ENCODE measurements at places on chromosomes 12 and 14. TPM values are rescaled to one million over a fixed set of nuclear protein-coding genes. Genes with fewer than 3 reads are reported as not detected.

GRCh38 chr12:13373131-13373530 is 176.6 kb downstream of the EMP1 start:
- DNase-seq = no peak

DNA sequence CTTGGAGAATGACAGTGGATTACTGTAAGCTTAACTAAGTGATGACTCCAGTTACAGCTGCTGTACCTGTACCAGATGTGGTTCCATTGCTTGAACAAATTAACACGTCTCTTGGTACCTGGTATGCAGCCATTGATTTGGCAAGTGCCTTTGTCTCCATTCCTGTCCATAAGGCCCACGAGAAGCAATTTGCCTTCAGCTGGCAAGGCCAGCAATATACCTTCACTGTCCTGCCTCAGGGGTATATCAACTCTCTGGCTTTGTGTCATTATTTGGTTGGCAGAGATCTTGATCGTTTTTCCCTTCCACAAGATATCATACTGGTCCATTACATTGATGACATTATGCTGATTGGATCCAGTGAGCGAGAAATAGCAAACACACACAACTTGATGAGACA is 29.4 kb upstream of the POP5 start:
- no peak for DNase-seq

DNA sequence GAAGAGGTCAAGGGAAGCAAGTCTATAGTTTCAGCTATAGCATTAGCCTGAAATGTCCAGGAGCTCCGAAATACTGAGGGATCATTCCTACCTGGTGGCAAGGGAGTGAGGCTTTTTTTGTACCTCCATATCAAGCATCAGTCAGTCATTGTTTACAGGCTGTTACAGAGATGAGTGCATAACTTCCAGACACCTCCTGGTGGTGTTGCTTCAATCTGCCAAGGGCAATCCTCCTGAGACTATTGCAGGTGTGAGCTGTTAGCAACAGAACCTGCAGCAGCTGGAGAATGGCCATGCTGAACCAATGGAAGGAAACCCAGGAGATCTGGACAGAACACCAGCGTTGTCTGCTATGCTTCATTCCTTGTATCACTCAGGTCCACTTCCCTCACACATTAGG is 80.0 kb upstream of the SLC8A3 start:
- no peak for DNase-seq

GRCh38 chr12:52361553-52361952 is 5.7 kb downstream of the KRT85 start:
- DNase-seq = no peak

- DNase-seq = no peak
These were observed 78.7 kb downstream of the FZD10 start for GRCh38 chr12:130240831-130241590.

Gene INSM2
- total RNA-seq = not detected

GRCh38 chr12:102629262-102629888 is 149.0 kb upstream of the IGF1 start:
- DNase-seq = peak; percentile 33

- DNase-seq = peak; percentile 66
These were observed 21.3 kb downstream of the GCH1 start for GRCh38 chr14:54881235-54881760.

DNA sequence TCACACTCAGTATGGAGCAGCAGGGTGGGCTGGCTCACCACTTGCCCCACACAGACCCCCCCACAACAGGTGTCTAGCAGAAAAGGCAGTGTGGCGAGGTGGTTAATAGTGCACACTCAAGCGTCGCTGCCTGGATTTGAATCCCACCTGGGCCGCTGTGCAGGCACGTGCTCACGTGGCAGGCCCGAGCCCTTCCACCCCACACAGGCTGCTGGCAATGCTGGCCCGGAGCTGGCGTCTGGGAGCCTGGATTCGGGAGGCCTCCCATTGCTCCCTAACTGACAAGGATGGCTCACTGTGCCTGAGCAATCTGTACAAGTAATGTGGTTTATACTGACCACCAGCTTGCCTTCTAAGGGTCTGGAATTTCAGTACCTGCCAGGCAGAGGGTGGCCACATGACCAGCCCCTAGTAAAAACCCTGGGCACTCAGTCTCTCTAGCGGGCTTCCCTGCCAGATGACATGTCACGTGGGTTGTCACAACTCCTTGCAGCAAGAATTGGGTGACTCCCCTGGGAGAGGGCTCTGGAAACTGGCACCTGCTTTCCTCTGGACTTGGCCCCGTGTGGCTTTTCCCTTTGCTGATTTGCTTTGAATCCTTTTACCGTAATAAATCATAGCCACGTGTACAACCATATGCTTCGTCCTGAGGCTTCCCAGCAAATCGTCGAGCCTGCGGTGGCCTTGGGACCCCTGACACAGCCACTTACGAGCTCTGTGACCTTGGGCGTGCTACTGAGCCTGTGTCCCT is 72.8 kb downstream of the SCARB1 start:
- DNase-seq = no peak

DNA sequence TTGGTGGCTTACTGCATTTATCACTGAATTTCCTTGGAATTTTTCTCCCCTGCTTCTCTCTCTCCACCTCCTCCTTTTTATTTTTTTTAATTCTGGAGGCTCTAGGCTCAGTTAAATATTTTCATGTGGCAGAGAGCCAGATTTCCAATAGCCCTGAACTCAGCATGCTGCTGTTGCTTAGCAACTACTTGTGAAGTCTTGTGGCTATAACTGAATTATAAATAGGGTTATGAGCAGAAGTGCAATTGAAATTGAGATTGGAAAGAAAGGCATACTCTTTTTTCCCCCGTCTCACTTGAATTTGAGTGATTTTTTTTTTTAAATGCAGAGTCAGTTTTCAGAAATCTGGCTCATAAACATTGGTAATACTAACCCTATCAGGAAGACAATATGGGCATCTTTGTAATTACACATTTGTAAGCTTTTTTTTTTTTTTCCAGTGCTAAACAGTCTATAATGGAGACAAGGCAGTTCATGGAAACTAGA is 38.3 kb downstream of the ATF7IP start:
- DNase-seq = peak; percentile 92

Gene SLC17A8
- total RNA-seq = not detected

DNA sequence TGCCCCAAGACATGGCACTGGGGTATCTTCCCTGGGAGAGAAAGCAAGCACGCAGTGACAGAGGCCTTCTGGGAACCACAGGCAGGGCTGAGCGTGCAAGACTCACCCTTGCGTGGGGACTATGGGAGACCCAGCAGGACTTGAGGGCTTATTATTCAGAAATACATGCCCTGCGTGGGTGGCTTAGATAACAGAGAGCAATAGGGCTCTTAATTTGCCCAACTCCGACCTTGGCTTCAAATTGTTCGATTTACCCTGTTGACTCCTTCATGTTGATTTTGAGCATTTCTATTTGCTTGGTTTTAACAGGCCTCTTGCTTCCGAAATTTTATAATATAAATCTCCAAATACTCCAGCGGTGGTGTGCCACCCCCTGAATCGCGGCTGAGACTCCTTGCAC is 5.1 kb upstream of the SERPINA1 start:
- no peak for DNase-seq

DNA sequence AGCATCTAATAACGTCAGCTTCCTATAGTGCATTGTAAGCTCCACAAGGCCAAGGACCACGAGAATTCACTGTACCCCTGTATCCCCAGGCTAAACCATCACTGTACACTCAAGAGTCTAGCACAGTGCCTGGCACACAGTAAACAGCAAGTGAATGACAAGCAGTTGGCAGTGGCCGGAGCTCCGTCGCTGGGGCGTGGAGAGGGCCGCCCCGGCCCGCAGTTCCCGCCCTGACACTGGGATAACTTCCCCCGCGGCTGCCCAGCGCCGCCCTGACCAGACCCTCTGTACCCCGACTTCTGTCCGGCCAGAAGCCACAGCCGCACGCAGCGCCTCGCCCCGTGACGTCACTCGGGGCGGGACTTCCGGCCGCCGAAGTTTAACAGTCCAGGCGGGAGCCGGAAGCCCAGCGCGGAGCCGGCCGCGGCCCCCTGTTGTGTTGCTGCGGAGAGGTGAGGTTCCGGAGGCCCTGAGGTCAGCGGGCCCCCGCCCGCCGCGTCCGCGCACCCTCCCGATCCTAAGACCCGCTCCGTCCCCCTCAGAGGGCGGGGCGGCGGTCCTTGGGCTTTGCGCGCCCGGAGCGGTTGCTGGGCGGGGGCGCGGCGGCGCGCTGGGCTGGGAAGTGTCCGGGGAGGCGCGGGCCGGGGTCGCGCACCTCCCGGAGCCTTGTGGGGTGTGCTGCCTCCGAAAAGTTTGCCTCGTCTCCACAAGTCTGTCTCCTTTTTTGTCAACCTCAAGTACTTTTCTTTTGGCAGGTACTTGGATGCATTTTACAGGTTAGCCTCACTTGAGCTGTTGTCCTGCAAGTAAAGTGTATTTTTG is at the start of gene NEDD1:
NEDD1 (plus strand) TSS at position 409 of the 822 bp plus-strand sequence. CDS start 2,503 bp downstream, outside the sequence.
- DNase-seq = peak; percentile 76

Gene CCDC196
- not detected for total RNA-seq

DNA sequence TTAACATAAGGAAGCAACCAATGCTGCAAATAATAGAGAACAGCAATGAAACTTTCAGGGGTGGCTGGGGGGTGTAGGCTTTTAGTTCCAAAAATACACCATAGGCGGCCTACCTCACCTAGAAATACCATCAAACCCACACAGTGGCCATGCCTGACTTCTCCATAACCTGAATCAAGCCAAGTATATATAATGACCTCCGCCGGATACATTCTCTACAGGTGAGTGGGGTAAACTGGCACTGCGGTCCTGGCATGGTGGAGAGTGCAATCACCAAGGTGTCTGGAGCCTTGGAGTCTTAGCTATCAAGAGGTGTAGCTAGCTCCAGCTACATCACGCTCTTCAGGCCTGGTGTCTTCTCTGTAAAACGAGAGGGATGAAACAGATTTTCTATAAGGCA is 1.2 kb downstream of the ZBTB25 start:
- DNase-seq = no peak

Gene KRR1
- total RNA-seq = 36.5 TPM

Gene EGLN3
- total RNA-seq = 1.8 TPM

Gene SERPINA12
- not detected for total RNA-seq

Gene PLA2G1B
- total RNA-seq = not detected

DNA sequence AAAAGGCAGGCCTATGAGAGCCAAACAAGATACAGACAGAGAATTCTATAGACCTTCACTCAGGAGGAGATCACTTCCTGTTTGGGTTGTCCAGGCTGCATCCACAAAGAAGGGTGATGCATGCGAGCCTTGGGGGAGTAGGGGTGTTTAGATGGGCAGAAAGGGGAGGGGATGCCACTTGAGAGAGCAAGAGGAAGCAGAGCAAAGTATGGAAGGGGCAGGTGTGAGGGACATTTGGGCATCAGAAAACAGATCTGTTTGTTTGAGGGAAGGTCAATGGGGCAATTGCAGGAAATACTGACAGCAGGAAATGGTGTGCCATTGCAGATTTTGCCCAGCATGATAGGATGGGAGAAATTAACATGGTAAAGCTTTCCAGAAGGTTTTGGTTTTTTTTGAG is 146.4 kb upstream of the FOXN3 start:
- DNase-seq = no peak

Gene RIMBP2
- total RNA-seq = 0.17 TPM

DNA sequence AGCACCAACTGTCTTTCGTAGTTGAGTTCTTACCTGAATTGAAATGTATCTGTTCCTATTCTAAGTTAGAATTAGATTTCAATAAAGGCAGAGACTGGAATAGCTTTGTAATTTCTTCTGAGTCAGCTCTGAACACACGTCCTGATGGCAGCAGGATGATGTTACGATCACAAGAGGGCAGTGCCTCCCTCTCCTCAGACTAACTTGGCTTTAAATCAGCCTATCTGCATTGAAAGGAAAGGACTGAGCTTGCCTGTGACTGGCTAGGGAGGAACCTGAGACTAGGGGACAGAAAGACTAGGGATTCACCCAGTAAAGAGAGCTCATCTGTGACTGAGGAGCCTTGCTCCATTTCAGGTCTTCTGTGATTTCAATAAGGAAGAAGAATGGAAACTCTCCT is 323.7 kb upstream of the OR4E1 start:
- no peak for DNase-seq

DNA sequence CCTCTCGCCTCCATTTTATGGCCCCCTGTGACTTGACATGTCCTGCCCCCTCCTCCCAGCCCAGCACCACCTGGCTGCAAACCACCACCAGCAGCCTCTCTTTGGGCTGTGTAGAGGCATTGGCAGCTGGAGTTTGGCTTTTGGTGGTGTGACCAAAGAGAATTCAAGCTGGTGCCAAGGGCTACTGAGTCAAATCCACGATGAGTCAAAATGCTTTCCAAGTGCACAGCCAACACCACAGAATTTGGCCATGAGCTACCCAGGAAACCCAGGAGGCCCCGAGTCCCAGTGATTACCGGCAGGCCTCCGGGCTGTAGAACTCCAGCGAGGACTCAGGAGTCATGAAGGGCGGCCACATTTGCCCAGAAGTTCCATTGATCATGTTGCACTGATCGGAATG is 53.8 kb downstream of the SCARB1 start:
- peak; percentile 56 for DNase-seq

DNA sequence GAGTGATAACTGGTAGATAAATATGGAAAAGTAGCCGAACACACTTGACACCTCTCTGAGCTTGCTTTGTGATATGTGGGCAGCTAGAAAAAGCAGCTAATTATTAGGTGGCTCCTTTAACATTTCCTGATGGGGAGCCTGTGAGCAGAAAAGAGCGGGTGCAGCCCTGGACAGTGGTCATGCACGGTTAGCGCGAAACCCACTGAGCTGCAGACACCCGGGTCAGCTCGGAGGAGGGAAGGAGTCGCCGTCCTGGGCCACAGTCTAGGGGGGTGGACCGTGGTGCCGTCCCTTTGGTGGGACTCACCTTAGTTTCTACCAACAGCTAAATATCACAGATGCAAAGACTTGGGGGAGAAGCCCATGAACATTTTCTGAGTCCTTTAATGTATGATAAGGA is 6.6 kb downstream of the COA8 start:
- no peak for DNase-seq

GRCh38 chr12:101567918-101568317 is 26.9 kb upstream of the MYBPC1 start:
- DNase-seq = no peak
